Activated effector memory CD4-positive, alpha-beta T cell treated with anti-CD3 and anti-CD28 coated beads, Interleukin-2, amount 50 U/mL, for 16 hours (primary cell): ENCODE measurements at places on chromosomes 12 and 14.

- no peak for DNase-seq
Measured at GRCh38 chr14:33413381-33413780, 474.7 kb downstream of the NPAS3 start.

DNA sequence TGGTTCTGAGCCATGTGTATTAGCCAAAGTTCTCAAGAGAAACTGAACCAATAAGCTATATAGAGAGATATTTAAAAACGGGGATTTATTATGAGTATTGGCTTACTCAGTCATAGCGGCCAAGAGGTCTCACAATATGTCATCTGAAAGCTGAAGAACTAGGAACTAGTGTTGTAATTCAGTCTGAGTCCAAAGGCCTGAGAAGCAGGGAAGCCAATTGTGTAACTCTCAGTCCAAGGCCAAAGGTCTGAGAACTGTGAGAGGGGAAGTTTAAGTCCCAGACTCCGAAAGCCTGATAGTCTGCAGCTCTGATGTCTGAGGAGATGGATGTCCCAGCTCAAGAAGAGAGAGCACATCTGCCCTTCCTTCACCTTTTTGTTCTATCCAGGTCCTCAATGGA, 344.8 kb upstream of the USP15 start:
- DNase-seq, result no peak

DNA sequence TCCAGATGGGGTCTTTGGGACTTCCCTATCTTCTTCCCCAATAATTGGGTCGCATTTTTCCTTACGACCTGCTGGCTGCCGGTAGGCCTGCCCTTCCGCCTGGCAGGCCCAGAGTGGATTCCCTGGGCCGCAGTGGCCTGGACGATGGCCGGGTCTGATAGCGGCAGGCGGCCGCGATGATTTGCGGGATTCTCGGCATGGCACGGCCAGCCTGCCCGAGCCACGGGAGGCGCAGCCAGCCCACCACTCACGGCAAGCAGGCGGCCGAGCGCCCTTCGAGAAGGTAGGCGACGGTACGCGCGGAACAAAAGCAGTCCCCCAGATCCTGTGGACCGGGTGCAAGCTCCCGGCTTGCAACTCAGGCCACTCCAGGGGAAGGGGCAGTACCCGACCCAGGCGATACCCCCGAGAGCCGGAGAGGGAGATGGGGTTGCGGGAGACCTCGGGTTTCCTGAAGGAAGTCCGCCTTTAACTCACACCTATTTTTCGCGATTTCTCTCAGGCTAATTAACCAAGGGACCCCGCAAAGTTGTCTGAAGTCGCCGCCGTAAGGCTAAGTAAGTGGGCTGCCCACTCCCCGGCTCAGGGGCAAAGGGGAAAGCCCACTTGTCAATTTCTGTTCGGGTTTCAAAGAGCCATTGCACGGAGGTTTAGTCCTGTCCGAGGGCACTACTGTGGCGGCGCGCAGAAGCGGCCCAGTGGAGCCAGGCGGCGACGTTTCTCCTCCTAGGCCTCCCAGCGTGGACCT, 1.4 kb upstream of the GSC start:
- no peak for DNase-seq

DNA sequence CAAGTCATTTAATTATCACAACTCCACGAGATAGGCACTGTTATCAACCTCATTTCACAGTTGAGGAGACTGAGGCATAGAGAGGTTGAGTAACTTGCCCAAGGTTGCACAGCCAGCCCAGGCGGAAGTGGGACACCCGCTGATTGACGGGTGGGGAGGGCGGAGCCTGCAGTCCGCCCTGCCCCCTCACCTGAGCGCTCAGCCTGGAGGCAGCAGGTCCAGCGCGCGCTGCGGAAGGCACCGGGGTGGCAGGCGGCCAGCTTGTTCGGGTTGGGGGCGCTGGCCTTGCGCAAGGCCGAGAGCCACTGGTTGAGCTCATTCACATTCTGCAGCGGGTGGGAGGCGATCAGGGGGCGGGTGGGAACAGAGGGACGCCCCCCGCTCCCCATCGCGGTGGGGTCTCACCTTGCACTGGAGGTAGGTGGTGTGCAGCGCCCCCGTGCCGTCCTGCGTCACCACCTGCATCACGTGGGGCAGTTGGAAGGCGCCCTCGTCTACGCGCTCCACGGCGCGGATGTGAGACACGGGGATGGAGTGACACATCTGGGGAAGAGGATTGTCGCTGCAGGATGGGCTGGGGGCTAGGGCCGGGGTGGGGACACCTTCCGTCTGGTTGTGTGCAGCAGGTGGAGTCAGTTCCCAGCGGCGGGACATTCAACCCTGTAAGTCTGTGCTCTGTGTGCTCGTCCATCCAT, 31.7 kb downstream of the RASAL1 start:
- DNase-seq, result peak; percentile 87

GRCh38 chr12:51954561-51955361, 3.3 kb downstream of the ACVR1B start:
- DNase-seq, result no peak

DNA sequence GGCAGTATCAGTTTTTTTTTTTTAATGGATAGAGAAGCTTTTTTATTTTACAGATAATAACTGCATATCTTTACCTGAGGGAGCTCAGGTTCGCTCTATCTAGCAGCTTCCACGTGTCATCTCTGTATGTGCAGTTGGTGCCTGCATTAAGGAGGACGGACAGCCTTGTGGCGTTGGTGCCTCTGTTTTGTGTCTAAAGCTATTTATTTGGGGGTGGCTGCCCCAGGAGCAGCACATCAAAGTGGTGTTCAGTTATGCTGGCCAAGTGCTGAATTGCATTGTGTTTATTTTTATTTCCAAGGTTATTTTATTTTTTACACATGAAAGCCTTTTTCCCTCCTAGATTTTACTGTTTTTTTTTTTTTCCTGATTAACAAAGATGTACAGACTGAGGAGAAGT, 59.7 kb downstream of the RASSF3 start:
- peak; percentile 70 for DNase-seq

DNA sequence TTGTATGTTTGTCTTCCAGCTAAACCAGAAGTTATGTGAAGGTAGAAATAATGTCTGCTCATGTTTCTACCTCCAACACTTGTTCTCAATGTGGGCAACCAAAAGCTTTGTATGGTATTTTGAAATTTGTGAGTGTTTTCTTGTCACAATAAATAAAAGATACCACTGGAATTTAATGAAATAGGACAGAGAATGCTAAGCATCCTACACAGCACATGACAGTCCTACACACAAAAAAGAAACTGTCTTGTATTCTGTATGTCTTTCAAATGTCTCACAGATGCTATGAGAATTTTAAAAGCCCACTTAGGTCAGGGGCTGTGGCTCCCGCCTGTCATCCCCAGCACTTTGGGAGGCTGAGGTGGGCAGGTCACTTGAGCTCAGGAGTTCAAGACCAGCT, 68.9 kb downstream of the RALGAPA1 start:
- no peak for DNase-seq

GRCh38 chr14:31962920-31963319, 114.2 kb upstream of the ARHGAP5 start:
- no peak for DNase-seq

DNA sequence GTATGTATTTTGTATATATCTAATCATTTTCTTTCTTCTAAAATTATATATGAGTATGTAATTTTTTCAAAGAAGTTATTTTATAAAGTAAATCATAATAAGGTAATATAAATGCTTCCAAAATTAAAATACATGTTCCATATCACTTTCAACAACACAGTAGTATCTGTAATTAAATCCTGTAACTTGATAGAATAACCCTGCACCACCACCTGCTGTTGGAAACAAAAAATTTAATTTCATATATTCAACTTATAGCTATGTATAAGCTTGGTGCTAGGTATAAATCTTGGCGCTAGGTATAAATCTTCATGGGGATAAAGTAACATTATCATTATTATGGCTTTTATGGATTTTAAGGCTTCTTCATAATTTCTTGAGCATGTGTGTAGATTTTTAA, 149.7 kb upstream of the DCN start:
- no peak for DNase-seq

DNA sequence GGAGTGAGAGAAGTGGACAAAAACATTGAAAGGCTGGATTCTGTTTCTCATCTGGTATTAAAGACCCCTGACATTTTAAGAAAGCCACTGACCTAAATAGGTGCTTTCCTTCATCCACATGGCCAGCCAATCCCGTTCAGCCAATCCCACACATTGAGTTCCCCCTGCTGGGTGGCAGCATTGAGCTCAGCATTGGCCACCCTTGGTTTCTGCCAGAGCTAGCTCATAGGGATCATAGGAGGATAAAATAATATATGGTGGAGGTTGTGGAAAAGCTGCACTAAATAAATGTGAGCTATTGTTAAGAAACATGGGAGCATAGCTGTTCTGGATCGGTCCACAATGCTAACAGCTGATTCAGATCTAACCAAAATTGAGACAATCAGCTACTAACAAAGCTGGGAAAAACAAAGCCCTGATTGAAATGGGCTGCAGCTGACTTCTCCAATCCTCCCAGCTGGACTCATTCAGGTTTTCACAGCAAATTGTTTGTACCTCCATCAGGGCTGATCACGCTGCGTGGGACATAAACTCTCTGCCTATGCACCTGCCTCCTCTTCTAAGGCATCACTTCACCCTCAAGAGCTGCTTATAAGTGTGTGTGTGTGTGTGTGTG, 256.5 kb downstream of the EMP1 start:
- DNase-seq, result no peak

- no peak for DNase-seq
Measured at GRCh38 chr12:128786741-128787391, 36.9 kb downstream of the SLC15A4 start.

- no peak for DNase-seq
Measured at GRCh38 chr12:52532636-52533035, 12.4 kb upstream of the KRT5 start.

DNA sequence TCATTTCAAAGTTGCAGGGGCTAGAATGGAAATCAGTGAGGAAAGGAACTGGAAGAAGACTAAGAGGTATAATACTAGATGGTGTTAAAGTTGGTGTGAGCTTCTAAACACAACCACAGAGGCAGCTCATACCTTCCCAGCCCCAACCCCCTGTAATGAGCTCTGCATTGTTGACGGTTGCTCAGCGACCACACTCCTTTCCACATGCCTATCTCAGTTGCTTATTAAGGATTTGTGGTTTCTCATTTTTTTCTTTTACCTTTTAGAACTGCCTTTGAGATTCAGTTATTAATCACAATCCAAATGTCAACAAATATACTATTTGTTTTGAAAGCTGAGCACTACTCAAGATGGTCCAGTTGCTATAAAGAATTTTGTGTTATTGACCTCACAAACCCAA, 62.1 kb upstream of the KIF21A start:
- no peak for DNase-seq

GRCh38 chr14:51654533-51654845, 2.8 kb downstream of the FRMD6 start:
- no peak for DNase-seq

DNA sequence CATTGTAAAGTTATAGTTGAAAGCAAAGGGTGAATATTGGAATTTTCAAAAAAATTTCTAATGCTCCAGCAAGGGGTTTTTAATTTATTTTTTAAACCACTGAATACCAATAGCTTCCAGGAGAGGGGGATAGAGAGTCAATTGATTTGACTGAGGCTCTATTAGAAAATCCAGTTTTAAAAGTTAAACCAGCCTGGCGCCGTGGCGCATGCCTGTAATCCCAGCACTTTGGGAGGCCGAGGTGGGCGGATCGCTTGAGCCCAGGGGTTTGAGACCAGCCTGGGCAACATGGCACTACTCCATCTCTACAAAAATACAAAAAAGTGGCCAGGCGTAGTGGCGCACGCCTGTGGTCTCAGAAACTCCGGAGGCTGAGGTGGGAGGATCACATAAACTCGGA, 150.1 kb downstream of the SLC38A4 start:
- no peak for DNase-seq

- DNase-seq, result no peak
Measured at GRCh38 chr14:49959822-49960408, 67.0 kb downstream of the ARF6 start.

GRCh38 chr12:116263844-116264243, 13.6 kb downstream of the MED13L start:
- DNase-seq, result no peak

- no peak for DNase-seq
Measured at GRCh38 chr12:31246470-31246850, 79.5 kb downstream of the SINHCAF start.

GRCh38 chr12:113880988-113881962, 84.8 kb downstream of the RBM19 start:
- no peak for DNase-seq

- DNase-seq, result no peak
Measured at GRCh38 chr14:23307687-23308644, 1.3 kb downstream of the BCL2L2 start.

GRCh38 chr12:111369496-111370220, 763 bp upstream of the PHETA1 start:
- no peak for DNase-seq

GRCh38 chr12:3436461-3437065, 54.4 kb upstream of the PRMT8 start:
- DNase-seq, result no peak
